ENCODE measurements at places on chromosomes 5 and 9. TPM values are rescaled to one million over a fixed set of nuclear protein-coding genes. Genes with fewer than 3 reads are reported as not detected.

INSYN2B gene
- total RNA-seq, result 14.5 TPM

ANXA2R gene
- total RNA-seq, result 2.5 TPM

HAPLN1 gene
- 0.34 TPM for total RNA-seq

TMEFF1 gene
- 1.9 TPM for total RNA-seq

PROB1 gene
- total RNA-seq, result 2.1 TPM

SRD5A1 gene
- 20.7 TPM for total RNA-seq

FLT4 gene
- 2.8 TPM for total RNA-seq

SLC6A18 gene
- not detected for total RNA-seq

HARS2 gene
- total RNA-seq, result 21.3 TPM

SNCAIP gene
- total RNA-seq, result 0.78 TPM

POLE3 gene
- total RNA-seq, result 13.5 TPM

PCDHGA2 gene
- 3.5 TPM for total RNA-seq

INSL6 gene
- total RNA-seq, result not detected

MACIR gene
- 12.4 TPM for total RNA-seq

OR1J2 gene
- total RNA-seq, result not detected

EQTN gene
- total RNA-seq, result not detected

SPINK13 gene
- 6.4 TPM for total RNA-seq

RIMOC1 gene
- total RNA-seq, result 18.0 TPM

WDR5 gene
- 17.1 TPM for total RNA-seq

ENG gene
- total RNA-seq, result 213 TPM

RACK1 gene
- 2,627 TPM for total RNA-seq

G3BP1 gene
- 75.3 TPM for total RNA-seq

CCDC112 gene
- total RNA-seq, result 4.7 TPM
